CD4-positive, alpha-beta T cell treated with Interleukin-15 for 4 hours (primary cell): ENCODE measurements at places on chromosomes 1 and 21.
A peak's percentile ranks its signal among the peaks of the same experiment; 100 is the strongest.

- DNase-seq, result no peak
Measured at GRCh38 chr1:181541458-181541857, 58.1 kb downstream of the CACNA1E start.

- peak; percentile 76 for DNase-seq
Measured at GRCh38 chr1:117366177-117367045, 838 bp upstream of the MAN1A2 start.

DNA sequence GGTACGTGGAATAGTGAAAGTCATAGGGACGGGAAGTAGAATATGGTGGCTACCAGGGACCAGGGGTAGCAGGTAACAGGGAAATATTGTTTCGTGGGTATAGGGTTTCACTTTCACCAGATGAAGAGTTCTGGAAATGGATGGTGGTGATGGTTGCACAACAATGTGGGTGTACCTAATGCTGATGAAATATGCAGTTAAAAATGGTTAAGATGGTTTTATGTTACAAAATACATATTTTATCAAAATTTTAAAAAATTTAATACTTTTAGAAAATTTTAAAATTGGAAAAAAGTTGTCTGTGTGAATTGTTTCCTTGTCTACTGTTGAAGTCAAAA lies 55.5 kb upstream of the TLR5 start:
- no peak for DNase-seq

DNA sequence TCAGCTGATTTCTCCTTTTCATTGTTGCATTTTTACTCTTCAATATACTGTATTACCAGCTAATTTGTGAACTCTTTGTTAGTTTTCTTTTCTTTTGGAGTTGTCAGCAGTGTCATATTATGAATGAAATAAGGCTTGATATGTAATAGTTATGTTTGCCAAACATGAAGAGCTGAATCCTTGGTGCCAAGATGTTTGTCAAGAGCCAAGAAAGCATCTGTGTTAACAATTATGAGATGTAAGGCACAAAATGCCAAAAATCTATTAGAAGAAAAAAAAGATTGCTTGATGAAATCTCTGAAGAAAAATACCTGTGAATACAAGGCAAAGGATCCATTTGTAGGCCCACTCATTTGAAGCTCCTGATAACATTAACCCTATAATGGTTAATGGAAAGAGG lies 48.4 kb upstream of the RNPC3 start:
- no peak for DNase-seq

GRCh38 chr1:156372265-156372586 lies 3.2 kb downstream of the RHBG start:
- DNase-seq, result no peak

GRCh38 chr1:3545363-3546047 lies 65.8 kb downstream of the MEGF6 start:
- no peak for DNase-seq

- DNase-seq, result no peak
Measured at GRCh38 chr1:42960122-42960390, 1.4 kb upstream of the SLC2A1 start.

DNA sequence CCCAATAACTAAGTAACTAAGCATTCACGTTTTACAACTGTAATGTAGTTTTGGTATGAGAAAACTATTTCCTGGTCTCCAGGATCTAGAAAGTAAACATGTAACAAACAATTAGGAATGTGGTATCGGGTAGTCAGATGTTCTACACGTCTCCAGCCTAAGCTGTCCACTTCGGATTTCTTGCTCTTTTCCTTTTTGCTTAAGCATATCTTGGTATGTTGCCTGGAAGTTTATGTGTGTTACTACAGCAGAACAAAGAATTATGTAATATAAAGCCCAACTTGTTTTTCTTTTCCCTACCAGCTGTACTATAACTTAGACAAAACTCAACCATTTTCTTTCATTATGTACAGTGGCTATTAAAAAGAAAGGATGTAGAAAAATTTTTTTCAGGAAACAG lies 20.4 kb upstream of the WARS2 start:
- no peak for DNase-seq

DNA sequence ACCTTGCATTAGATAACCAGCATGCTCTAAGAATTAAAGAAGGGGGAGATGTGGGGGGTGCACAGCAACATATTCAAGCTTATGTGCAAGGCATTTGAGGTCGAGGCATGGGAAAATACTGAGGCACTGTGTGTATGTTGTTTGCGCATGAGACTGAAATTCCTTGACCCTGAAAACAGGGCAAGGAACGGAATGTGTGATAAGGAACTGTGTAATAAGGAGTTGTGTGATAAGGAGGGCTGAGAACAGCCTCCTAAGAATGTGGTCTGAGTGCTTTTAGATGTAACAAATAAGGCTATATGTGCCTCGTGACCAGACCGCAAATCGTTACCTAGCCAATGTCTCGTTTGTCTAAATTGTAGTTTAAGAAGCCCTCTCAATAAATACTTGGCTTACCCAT lies 26.5 kb upstream of the ITLN1 start:
- no peak for DNase-seq

DNA sequence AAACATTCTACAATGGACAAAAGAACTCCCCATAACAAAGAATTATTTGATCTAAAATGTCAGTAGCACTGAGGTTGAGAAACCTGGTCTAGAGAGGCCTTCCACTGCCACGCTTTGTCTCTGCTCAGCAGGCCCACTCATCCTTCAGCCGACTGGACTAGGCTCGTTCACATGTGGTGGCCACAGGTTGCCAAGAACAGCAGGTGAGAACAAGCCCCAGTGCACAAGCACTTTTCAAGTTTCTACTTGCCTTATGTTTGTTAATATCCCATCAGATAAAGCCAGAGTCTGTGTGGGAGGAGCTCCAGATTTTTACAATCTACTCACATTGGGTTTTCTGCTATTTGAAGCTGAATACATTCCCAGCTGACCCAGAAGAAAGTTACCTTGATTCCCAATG lies 9.1 kb upstream of the EFHD2 start:
- DNase-seq, result no peak

GRCh38 chr1:95035536-95035935 lies 37.2 kb downstream of the ALG14 start:
- no peak for DNase-seq

DNA sequence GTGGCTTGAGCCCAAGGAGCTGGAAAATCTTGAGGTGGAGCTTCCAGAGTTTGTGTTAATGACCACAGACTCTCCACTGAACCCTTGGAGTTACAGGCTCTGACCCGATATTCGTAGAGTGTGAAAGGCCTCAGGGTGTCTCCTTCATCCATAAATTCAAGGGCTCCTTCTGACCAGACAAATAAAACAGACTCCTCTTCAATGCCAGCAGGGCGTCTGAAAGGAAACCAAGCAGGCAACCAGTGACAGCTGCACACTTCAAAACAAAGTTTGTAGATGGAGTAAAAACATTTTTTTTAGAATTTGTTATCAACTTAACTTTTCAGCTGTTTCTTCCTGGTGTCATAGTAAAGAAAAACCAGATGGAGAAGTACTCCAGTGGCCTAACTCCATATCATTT lies 161.1 kb downstream of the KCTD3 start:
- DNase-seq, result no peak

DNA sequence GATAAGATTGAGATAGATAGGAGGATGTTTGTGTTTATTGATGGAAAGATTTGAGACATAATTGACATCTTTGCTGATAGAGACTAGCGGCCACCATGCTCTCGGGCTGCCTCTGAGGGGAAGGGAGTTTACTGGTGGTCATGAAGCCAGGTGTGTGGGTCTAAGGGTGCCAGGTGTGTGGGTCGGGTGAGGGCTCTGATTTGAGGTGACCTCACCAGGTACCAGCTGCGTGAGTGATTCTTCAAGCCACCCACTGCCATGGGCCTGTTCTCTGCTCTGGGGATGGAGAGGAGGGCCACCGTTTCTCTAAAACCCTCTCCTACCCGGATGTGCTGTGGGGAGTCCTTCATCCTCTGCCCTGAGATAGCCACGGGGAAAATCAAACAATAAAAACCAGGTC lies 3.2 kb downstream of the UBASH3A start:
- no peak for DNase-seq

DNA sequence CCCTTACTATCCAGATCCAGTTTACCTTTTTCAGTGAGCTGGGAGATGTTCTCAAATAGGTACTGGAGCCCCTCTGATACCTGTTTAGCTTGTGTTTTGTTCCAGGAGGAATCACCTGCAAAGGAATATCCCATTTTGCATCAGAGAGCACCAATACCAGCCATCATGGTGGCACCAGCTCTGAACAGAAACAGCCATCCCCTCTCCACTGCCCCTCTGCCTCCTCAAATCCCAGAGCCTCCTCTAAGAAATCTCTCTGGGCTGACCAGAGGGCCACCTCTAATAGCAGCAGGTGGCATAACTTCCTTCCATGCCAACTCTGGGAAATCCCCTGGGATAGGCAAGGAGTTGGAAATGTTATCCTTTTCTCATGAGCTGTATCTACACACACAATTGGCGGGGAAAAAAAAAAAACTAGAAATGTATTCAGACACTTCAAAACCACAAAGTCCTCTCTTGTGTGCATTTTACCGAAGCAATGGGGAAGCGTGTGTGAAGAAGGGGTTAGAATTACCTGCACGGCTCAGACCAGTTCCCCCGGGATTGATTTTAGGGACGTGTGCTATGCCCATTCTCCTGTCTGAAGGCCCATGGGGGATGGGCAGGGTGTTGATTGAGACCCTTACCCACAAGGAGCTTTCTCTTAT lies 2.4 kb downstream of the PGLYRP4 start:
- DNase-seq, result no peak

- no peak for DNase-seq
Measured at GRCh38 chr1:227299241-227299627, 19.1 kb downstream of the CDC42BPA start.

DNA sequence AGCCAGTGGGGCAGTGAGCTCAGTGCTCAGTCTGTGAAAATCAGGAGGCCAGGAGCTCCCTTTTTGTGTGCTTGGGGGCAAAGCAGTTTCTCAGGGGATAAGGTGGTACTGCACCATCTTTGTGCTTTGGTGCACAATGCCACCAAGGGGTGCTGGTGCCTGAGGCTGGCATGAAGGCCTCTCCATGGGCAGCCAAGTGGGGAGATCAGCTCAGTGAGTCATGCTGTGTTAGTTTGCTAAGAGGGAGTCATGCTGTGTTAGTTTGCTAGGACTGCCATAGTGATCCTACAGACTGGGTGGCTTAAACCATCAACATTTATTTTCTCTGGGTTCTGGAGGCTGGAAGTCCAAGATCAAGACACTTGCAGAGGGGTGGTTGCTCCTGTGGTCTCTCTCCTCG lies 428.1 kb downstream of the PRDM2 start:
- DNase-seq, result no peak

- no peak for DNase-seq
Measured at GRCh38 chr1:86140281-86140880, 16.2 kb downstream of the COL24A1 start.

- peak; percentile 42 for DNase-seq
Measured at GRCh38 chr1:201022820-201023516, 546 bp downstream of the KIF21B start.

GRCh38 chr1:111873460-111874030 lies 115.9 kb downstream of the KCND3 start:
- no peak for DNase-seq

DNA sequence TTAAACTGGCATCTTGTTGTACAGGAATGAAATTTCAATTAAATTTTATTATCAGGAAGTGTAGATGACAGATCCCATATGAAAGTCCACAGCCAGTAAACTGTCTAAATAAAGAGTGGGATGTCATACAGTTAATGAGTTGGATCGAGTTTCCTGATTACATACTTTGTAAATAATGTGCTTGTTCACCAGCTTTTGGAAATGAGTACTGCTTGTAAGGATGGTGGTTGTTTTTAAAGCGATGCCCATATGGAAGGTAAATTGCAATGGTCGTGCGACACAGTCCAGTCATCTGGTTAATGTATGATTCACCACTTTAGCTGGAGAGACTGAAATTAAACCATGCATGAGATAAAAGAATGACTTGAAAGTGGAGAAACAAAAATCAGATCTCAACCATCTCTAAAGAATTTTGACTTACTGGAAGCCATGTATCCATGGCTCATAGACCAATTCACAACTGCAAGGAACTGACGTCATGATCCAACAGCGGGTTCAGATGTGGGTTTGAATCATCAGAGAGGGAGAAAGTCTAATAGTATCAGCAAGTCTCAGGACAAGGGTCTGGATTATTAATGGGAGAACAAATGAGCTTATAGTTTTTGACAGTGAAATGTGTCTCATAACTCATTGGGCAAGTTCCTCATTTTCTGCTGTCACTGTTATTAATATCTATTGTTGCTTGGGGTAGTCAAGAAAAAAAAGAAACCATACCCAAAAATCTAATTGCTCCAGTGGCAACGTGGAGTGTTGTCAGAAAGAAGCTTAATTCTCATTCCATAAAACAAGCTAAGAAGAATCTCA lies 49.0 kb downstream of the MAP10 start:
- DNase-seq, result no peak

GRCh38 chr21:42513985-42514882 lies 582 bp downstream of the SLC37A1 start:
- DNase-seq, result peak; percentile 56

DNA sequence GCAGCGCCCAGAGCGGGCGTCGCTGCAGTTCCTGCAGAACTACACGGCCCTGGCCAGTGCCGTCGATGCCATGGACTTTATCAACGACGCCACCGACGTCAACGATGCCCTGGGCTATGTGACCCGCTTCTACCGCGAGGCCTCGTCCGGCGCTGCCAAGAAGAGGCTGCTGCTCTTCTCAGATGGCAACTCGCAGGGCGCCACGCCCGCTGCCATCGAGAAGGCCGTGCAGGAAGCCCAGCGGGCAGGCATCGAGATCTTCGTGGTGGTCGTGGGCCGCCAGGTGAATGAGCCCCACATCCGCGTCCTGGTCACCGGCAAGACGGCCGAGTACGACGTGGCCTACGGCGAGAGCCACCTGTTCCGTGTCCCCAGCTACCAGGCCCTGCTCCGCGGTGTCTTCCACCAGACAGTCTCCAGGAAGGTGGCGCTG lies 22.0 kb downstream of the COL6A1 start:
- no peak for DNase-seq

DNA sequence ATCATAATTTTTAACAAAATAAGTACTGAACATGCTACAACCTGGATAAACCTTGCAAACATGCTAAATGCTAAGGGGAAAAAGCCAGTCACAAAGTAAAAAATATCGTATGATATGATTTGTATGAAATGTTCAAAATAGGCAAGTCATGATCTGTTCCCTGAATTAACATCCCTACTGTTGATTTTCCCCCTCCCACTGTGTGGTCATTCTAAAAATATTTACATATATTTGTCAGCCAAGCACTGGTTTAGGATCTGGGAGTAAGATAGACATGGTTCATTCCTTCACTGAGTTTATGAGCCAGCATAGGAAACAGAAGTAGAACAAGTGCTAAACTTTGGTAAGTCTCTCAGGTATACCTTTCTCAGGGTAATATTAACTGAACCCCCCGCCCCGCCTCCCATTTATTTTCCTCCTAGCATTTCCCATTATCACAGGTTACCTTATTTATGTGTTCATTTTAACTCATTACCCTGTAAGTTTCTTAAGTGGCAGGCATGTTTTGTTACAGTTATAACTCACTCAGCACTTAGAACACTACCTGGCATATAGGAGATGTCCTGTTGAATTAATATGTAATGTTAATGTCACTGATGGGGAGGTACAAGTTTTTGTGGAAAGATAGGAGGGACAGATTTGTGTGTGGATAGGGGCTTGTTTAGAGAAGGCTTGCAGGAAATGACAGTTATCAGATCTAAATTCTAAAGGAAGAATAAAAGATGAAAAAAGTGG lies 12.3 kb downstream of the UQCRH start:
- no peak for DNase-seq
